Tibial artery (tissue), 4 donors: ENCODE measurements at places on chromosomes 5 and 9.

DNA sequence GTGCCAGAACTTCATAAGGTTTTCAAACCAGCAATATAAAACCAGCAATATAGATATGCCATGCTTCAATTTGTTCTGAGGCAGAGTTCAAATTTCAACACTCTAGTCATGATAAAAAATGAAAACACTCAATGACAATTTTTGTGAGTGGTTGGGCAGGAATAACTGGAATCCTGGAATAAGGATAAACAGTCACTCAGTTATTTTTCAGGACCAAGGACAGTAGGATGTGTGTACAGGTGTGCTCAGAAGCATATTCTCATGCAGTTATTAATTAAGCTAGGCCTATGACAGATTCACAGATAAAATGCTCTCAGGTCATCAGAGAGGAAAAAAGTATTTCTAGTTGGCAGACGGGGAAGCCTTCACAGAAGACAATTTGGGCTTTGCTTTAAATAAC is 117.3 kb upstream of the PPP2R2B start:
- H3K4me1 ChIP-seq, result no peaks in the 10 kb centered on the region
- no peak overlapping the region for H3K27ac ChIP-seq
- no peak overlapping the region for H3K4me3 ChIP-seq
- DNase-seq, result no peak
- H3K27me3 ChIP-seq, result no peaks in the 10 kb centered on the region

DNA sequence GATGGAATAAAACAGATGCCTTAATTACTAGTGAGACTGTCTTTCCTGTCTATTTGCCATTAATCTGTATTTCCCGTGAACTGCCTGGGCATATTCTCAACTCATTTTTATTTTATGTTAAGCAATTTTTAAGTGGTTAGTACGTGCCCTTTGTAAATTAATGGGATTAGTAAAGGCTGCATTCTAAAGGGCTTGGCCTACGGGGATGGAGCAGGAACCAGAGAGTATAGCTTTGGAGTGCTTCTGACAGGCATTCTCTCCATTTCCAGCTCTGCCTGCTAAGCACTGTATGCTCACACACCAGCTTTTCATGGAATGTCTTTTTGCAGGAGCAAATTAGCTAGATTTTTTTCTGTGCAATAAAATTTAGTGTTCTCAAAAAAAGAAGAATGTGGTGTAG is 241.2 kb downstream of the MCTP1 start:
- no peaks in the 10 kb centered on the region for H3K36me3 ChIP-seq
- H3K4me1 ChIP-seq, result no peaks in the 10 kb centered on the region
- no peak for DNase-seq

GRCh38 chr5:124199893-124200292 is 546.5 kb downstream of the ZNF608 start:
- no peak for DNase-seq
- H3K4me1 ChIP-seq, result no peaks in the 10 kb centered on the region
- no peak overlapping the region for H3K4me3 ChIP-seq
- no peaks in the 10 kb centered on the region for H3K27me3 ChIP-seq
- no peaks in the 10 kb centered on the region for H3K36me3 ChIP-seq

DNA sequence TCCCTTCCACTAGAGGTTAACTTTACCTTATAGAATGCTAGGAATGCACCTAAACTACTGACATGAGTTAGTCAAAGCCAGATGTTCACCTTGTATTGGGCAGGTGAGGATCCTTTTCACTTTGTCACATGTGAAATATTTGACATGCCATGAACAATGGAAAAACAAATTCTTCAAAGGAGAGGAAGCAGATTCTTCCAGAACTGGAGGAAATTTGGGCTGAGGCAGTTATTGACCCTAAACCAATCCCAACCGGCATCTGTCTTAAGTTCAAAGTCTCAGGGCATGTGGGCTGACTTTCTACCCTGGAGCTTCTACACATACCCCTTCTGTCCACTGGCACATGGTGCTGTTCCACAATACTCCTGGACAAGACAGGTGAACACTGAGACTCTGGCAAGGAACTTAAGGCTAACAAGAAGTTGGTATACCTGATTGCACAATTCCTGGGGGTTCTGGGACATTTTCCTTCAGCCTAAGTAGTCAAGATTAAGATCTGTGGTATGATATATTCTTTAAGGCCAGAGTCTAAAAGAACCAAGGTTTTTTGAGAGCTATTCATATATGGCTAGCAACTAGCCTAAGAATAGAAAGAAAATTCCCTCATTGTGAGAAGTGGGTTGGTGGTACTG is 2.6 kb downstream of the VLDLR start:
- no peaks in the 10 kb centered on the region for H3K36me3 ChIP-seq
- H3K27me3 ChIP-seq, result no peaks in the 10 kb centered on the region
- peak overlapping the region; percentile 81 for H3K4me3 ChIP-seq
- no peak for DNase-seq

DNA sequence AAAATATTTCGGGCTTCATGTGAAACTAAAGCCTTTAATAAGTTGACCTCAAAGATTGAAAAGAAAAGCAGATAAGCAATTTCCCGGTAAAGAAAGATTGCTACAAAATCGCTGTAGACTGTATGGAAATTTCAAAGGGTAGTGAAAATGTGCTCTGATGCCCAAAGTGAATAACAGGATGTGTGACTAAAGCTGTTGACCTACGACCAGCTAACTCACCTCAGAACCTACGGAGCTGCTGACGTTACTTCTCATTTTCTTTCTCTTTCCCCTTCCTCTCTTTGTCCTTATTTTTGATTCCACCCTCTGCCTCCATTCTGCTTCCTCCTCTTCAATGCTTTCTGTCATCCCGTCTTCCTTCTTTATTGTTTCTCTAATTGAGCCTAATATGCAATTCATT is 103.2 kb downstream of the PDE4D start:
- no peaks in the 10 kb centered on the region for H3K36me3 ChIP-seq
- peaks cover 6% of the 10 kb centered on the region for H3K4me1 ChIP-seq
- DNase-seq, result no peak
- peak overlapping the region; percentile 6 for H3K27ac ChIP-seq
